ENCODE measurements at places on chromosomes 16 and 17.

DNA sequence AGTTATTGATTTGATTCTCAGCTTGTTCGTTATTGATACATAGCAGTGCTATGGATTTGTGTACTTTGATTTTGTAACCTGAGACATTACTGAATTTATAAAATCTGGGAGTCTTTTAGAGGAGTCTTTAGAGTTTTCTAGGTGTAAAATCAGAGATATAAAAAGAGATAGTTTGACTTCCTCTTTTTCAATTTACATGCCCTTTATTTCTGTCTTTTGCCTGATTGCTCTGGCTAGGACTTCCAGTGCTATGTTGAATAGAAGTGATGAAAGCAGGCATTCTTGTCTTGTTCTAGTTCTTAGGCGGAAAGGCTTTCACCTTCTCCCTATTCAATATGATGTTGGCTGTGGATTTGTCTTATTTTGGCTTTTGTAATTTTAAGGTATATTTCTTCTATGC is 106.2 kb downstream of the PHKB start:
- DNase-seq: no peak

GRCh38 chr17:27520491-27521185 is 64.4 kb downstream of the KSR1 start:
- DNase-seq: no peak

DNA sequence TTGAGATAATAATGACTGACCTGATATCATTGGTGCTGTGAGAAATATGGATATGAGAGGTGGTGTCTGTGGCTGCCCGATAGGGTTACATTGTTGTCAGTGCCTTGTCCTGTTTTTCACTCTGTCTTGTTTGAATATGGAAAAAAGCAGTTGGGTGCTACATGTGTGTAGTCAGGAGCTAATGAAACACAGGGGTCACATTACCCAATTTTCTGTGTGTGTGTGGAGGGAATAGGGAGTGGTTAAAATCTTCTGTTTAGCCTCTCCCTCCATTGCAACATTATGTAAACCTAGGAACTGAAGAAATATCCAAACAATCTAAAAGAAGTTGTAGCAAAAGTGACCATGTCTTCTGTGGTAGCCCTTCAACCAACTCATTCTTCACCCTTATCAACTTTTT is 527.7 kb upstream of the SOX9 start:
- no peak for DNase-seq

- no peak for DNase-seq
These were observed 375.0 kb downstream of the KCNJ2 start for GRCh38 chr17:70544317-70544716.

Measured in stimulated activated CD4-positive, alpha-beta T cell treated with anti-CD3 and anti-CD28 coated beads, Interleukin-15, amount 100 ng/mL, for 1 hour (primary cell).